ENCODE measurements at places on chromosomes 5 and 9. TPM values are rescaled to one million over a fixed set of nuclear protein-coding genes. Genes with fewer than 3 reads are reported as not detected.

The MUSK gene
- not detected for total RNA-seq

The IL9 gene
- not detected for total RNA-seq

The FOXI1 gene
- total RNA-seq: under 0.01 TPM

The VDAC1 gene
- 342 TPM for total RNA-seq

The ISCA1 gene
- total RNA-seq: 32.2 TPM

The PCDHGC4 gene
- 2.3 TPM for total RNA-seq

The TRPM3 gene
- total RNA-seq: 0.48 TPM

The INSL4 gene
- not detected for total RNA-seq

The LTC4S gene
- total RNA-seq: 0.57 TPM

The NUP214 gene
- 23.2 TPM for total RNA-seq

The LPAR1 gene
- total RNA-seq: 0.33 TPM

The IFNK gene
- total RNA-seq: not detected

The SLC45A2 gene
- 0.10 TPM for total RNA-seq

The SLC6A19 gene
- total RNA-seq: not detected

The PLCXD3 gene
- 0.33 TPM for total RNA-seq

The FBN2 gene
- 5.9 TPM for total RNA-seq

The ADAMTS13 gene
- total RNA-seq: 0.98 TPM

The BAAT gene
- total RNA-seq: not detected

The ANKRD18B gene
- 2.0 TPM for total RNA-seq

The SLC25A2 gene
- total RNA-seq: 0.48 TPM

The FBP1 gene
- total RNA-seq: 3.2 TPM

The KLHL3 gene
- total RNA-seq: 20.7 TPM

The GABBR2 gene
- total RNA-seq: 10.3 TPM

The PCDHGA5 gene
- total RNA-seq: 1.5 TPM

The PCDHA1 gene
- total RNA-seq: not detected

The CDX1 gene
- not detected for total RNA-seq

The ADAMTS6 gene
- total RNA-seq: 78.4 TPM

The TIMD4 gene
- not detected for total RNA-seq

The HACD4 gene
- 0.19 TPM for total RNA-seq

The TRMT10B gene
- total RNA-seq: 3.3 TPM

The GLE1 gene
- 17.6 TPM for total RNA-seq

The SPATA31C2 gene
- not detected for total RNA-seq

The MEF2C gene
- total RNA-seq: 88.1 TPM

The PRDM9 gene
- total RNA-seq: not detected
